OCI-M1 (cell line): ENCODE measurements at places on chromosomes 16 and 17.

DNA sequence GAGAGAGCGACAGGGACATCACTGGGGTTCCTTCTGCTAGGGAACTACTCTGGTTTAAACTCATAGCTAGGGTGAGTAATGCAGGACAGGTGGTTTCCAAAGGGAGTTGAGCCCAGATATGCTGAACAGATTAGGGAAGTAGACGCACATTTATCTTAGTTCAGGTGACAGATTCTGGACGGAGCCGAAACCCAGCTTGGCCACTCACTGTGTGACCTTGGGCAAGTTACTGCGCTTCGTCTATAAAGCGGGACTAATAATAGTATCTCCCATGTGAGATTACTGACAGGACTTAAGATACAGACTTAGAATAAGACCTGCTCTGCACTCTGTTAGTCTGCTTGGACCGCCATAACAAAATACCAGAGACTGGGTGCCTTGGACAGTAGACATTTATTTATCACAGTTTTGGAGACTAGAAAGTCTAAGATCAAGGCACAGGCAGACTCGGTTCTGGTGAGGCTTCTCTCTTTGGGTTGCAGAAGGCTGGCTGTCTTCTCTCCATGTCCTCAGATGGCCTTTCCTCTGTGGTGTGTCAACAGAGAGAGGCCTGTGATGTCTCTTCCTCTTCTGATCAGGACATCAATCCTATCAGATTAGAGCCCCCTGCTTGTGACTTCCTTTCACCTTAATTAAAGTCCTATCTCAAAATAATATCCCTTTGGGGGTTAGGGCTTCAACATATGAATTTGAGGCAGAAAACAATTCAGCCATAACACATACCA, 12.1 kb downstream of the SCNN1G start:
- DNase-seq, result no peak

DNA sequence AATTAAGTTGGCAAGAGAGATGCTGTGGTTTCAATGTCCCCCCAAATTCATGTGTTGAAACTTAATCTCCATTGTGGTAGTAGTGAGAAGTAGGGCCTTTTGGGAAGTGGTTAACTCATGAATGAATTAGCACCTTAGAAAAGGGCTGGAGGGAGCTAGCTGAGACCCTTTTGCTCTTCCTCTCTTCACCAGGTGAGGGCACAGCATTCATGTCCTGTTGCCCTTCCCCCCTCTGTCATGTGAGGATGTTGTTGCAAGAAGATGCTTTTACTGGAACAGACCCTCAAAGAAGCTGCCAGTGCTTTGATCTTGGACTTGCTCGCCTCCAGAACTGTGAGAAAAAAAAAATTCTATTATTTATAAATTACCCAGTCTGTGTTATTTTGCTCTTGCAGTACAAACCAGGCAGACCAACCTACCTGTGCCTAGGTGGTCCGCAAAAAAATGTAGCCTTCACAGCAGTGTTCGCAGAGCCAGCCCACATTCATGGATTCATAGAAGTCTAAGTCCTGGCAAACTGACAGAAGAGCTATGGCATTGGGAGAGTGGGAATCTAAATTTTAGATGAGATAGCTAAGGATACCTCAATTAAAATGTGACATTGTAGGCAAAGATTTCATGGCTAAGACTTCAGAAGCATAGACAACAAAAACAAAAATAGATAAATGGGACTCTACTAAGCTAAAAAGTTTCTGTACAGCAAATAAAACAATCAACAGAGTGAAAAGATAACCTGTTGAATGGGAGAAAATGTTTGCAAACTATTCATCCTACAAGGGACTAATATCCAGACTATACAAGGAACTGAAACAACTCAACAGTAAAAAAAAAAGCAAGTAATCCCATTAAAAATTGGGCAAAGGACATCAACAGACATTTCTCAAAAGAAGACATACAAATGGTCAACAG, 32.0 kb upstream of the ABCA5 start:
- DNase-seq, result peak; percentile 5

- no peak for DNase-seq
Observed at GRCh38 chr17:80406146-80406545, 8.8 kb upstream of the ENDOV start.

GRCh38 chr17:37564252-37564651, 45.0 kb downstream of the SYNRG start:
- DNase-seq, result no peak

DNA sequence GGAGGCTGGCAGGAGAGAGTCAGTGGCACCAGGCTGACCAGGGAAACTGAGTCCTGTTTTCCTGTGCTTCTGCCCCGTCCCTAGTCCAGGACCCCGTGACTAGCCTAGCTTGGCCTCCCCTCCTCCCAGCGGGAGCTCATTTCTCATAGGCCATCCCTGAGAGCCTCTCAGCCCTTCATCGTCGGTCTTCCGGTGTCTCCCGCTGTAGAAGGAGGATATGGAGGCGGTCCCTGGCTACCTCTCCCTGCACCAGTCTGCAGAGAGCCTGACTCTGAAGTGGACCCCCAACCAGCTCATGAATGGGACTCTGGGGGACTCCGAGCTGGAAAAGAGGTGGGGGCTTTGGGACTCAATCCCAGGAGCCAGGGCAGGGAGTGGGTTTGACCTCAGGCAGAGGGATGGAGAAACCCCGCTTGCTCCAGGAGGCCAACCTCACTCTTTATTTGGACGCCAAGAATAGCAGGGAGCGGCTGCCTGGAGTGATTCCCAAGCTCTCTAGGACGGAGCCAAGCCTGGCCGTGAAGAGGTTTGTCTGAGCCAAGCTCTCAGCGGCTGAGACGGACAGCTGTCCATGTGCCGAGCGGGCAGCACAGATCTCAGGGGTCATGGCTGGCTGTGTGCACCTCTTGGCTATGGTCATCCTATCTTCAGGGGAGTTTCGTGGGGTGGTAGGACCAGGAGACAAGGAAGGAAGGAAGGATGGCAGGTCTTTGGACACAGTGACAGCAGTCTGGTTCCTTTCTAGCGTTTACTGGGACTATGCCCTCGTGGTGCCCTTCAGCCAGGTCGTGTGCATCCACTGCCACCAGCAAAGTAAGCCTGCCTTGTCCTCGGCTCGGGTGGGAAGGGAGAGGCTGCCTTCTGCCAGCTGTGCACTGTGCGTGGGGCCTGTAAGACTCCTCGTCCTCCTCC, 26.8 kb downstream of the SGSM2 start:
- no peak for DNase-seq

GRCh38 chr17:6109536-6109935, 39.4 kb downstream of the WSCD1 start:
- no peak for DNase-seq

DNA sequence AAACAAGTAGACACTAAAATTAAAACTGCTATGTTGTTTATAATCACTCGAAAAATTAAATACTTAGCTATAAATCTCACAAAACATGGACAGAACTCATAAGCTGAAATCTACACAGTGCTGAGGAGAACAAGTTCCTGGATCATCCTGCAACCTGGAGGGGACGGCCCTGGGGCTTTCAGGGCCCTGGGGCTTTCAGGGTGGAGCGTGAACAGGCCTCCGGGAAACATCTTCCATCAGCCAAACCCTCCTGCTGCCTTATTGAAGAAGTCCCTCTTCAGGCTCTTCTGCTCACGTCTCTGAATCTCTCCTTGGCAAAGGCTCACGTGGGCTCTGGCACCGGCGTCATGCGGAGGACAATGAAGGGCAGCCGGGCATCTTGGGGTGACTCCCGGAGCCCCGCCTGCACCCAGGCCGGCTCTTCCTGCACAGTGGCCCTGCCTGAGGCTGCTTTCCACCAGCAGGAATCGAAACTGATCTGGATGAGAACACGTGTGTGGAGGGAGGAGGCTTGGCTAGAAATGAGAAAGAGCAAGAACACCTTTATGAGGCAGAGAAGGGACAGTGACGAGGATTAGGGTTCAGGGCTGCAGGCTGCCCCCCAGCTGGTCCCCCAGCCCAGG, 127.3 kb downstream of the CDRT15L2 start:
- peak; percentile 6 for DNase-seq
